ENCODE measurements at places on chromosomes 5 and 9. TPM values are rescaled to one million over a fixed set of nuclear protein-coding genes. Genes with fewer than 3 reads are reported as not detected.

PTGR1 gene
- 90.0 TPM for total RNA-seq

PCDHB12 gene
- total RNA-seq, result 0.79 TPM

C9orf50 gene
- total RNA-seq, result not detected

- DNase-seq, result no peak
Observed at GRCh38 chr9:137761032-137761431, 116.5 kb upstream of the CACNA1B start.

DNA sequence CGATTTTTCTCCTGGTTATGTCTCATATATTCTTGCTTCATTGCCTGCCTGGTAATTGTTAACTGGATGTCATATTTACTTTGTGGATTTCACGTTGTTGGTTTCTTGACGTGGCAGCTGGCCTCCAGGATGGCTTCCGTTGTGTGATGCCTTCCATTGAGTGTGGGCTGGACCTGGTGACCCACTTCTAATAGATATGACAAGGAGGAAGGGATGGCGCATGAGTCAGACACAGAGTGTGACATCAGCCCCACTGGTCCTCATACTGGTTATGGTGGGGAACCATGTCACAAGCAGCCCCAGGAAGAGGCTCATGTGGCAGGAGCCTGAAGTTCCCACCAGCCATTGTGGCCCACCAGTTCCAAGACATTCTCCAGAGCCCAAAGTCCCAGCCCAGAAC is 6.4 kb upstream of the PAEP start:
- no peak for DNase-seq
